Muscle of back (tissue), 13 donors: ENCODE measurements at places on chromosomes 12 and 14.

DNA sequence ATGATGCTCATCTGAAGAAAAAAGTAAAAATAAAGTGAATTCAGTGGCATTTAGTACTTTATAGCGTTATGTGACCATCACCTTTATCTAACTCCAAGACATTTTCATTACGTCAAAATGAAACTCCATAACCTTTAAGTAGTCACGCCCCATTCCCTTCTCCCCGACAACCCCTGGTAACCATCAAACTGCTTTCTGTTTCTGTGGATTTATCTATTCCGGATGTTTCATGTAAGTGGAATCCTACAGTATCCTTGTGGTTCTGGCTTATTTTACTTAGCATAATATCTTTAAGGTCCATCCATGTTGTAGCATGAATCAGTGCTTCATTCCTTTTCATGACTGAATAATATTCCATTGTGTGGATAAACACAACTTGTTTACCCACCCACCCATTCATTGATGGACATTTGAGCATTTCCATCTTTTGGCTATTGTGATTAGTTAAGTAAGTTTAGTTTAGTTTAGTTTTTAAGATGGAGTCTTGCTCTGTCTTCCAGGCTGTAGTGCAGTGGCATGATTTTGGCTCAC is 18.5 kb upstream of the MAP1LC3B2 start:
- no peak for DNase-seq

DNA sequence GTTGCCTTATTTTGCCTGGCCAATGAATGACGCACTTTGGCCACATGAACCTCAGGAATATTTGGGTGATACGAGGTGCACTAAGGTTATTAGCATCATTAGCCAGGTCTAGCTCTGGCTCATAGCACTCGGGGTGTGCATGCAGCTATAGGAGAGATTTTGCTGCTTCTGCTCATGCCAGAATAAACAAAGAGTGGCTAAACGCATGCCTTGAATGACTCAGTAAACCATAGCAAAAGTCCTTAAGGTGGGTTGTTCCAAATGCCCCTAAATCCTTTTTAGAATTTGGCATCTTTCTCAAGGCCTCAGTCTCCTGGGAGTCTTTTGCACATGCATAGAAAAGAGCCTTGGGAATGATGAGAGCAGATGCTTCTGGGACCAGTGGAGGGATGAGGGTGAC is 343.7 kb upstream of the FKBP4 start:
- DNase-seq, result no peak

DNA sequence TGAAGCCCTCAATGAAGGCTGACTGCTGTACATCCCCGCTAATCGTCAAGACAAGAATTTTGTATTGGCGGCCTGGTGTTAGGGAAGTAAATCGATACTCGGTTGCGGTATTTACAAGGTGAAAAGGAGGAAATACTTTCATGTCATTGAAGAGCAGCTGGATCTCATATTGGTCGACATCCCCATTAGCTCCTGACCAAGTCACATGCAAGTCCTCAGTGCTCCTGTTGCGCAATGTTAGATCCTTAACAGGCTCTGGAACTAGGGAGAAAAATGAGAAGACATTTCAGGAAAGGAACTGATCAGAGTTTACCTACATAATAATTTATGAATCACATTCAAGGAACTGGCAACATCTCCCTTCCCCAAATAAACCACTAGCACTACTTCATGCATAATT is 66.2 kb downstream of the PTPRB start:
- DNase-seq, result no peak

- DNase-seq, result no peak
Observed at GRCh38 chr14:96398432-96398831, 6.5 kb downstream of the AK7 start.

- DNase-seq, result no peak
Observed at GRCh38 chr12:26309634-26310033, 114.3 kb downstream of the SSPN start.

DNA sequence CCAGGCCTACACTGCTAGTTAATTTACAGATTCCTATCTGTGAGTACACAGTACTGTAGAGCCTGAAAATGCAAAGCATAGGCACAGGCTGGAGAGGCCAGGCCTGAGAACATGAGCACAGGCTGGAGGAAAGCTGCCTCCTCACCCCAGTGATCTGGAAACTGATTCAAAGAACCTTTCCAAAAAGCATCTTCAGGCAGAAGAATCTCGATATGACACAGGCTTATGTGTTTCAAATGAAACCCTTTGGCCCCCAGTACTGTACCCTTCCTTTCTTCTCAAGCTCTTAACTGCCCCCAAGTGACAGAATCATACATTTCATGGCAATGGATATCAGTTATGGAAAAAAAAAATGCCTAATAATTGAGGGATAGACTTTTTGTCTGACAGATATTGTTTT is 122.0 kb downstream of the KCNC2 start:
- no peak for DNase-seq

DNA sequence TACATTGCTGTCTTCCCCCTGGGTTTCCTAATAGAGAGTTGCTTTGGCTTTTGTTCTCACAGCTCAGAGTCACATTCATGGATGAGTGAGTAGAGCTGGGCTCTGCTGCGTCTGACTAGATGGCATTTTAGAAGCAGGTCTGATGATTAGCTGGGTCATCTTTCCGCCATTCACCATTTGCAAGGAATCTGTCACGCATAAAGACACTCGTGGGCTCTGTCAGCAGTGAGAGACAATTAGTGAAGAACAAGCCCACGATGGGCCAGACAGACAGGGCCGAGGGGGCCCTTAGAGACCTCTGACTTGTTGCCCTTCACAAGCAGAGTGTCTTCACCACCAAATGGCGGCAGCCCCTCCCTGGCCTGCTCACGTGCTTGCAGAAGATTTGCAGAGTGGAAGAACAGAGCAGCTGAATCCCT is 175.0 kb downstream of the CRADD start:
- no peak for DNase-seq

DNA sequence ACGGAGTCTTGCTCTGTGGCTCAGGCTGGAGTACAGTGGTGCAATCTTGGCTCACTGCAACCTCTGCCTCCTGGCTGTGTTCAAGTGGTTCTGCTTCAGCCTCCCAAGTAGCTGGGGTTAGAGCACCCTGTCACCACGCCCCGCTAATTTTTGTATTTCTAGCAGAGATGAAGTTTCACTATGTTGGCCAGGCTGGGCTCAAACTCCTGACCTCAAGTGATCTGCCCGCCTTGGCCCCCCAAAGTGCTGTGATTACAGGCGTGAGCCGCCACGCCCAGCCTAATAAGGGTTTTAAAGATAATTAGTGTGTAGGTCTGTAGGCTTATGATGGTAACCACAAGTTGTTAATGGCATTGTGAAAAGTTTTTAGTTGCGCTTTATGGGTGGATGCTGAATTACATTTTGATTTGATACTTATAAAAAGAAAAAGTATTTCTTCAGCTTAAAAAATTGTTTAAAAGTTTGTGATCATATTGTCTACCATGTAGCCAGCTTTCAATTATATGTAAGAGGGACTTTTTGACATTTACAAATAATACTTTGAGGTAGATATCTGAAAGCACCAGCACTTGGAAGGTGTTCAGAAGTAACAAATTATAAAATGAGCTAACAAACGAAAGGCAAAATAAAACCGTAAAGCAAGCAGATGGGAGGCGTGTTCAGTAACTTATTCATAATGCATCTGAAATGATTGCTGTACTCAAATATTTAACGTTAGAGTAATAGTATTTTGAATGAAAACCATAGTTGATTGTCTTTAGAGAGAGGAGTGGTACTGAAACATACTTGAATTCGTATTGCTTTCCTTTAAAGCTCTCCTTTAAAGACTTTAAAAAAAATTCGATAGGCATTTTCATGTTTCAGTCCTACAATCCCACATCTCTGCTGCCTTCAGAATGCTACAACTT is 37.1 kb downstream of the MDM2 start:
- DNase-seq, result no peak

- no peak for DNase-seq
Observed at GRCh38 chr14:52457411-52457810, 94.9 kb downstream of the TXNDC16 start.

- no peak for DNase-seq
Observed at GRCh38 chr12:93879476-93880421, 202.6 kb downstream of the CRADD start.

GRCh38 chr12:110528277-110528839 is 26.2 kb downstream of the RAD9B start:
- no peak for DNase-seq
